ENCODE measurements at places on chromosomes 4 and X. TPM values are rescaled to one million over a fixed set of nuclear protein-coding genes. Genes with fewer than 3 reads are reported as not detected.
A peak's percentile ranks its signal among the peaks of the same experiment; 100 is the strongest.

CENPVL1 gene
- not detected for total RNA-seq

MAGEA4 gene
- total RNA-seq, result not detected

CNGA1 gene
- not detected for total RNA-seq

PLRG1 gene
- 79.9 TPM for total RNA-seq

CLDN2 gene
- not detected for total RNA-seq

JCHAIN gene
- 2.2 TPM for total RNA-seq

GAGE13 gene
- not detected for total RNA-seq

TCEAL6 gene
- not detected for total RNA-seq

AFAP1 gene
- total RNA-seq, result 101 TPM

SOWAHB gene
- under 0.01 TPM for total RNA-seq

BRCC3 gene
- total RNA-seq, result 10.1 TPM

MAGEA9 gene
- not detected for total RNA-seq

- DNase-seq, result no peak
Observed at GRCh38 chr4:14125375-14126129, 498.0 kb upstream of the BOD1L1 start.

GRCh38 chrX:151754047-151754429 lies 19.5 kb downstream of the CNGA2 start:
- peak; percentile 94 for DNase-seq

DNA sequence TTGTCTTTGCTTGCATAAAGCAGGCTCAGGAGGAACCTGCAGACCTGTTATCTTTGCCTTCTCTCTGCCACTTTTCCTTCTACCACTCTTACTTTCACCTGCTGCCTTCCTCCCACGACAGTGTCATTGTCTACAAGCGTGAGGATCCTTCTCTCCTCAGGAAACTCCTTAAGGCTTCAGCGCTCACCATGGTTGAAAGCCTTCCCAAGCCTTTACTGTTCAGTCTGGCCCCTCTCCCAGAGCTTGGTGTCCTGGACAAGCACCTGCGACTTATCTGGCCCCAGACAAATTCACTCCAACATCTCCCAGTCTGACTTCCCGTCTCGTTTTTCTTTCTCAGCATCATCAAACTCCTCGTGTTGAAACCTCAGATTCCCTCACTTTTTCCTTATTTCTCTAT lies 31.0 kb downstream of the CC2D2A start:
- no peak for DNase-seq

DNA sequence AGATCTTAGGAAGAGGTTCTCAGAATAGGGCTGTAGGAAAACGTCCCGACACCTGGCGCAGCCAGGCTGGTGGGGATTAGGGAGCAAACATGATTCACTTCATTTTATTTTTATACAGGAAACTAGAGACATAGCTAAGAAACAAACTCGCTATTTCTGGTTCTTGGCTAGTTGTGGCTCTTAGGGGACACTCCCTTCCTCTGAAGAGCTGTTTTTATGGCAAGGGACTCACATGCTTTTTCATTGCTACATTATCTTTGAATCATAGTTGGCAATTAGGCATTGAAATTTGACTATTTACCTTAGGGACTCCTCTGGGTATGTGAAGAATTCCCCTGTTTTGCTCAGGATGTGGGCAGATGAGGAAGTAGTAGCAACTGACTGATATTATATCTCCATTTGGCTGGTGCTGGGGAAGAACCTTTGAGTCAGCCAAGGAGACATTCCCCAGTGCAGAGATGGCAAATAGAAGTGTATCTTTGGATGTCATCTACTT lies 174.5 kb downstream of the SMIM20 start:
- DNase-seq, result no peak

GRCh38 chr4:106337916-106338315 lies 21.6 kb downstream of the AIMP1 start:
- DNase-seq, result no peak

GRCh38 chr4:108626056-108626455 lies 5.7 kb downstream of the RPL34 start:
- no peak for DNase-seq

GRCh38 chrX:20433388-20433775 lies 166.7 kb upstream of the RPS6KA3 start:
- DNase-seq, result no peak

GRCh38 chr4:165248102-165248501 lies 40.7 kb downstream of the KLHL2 start:
- no peak for DNase-seq

GRCh38 chrX:28177202-28177601 lies 196.0 kb upstream of the DCAF8L1 start:
- peak; percentile 3 for DNase-seq

DNA sequence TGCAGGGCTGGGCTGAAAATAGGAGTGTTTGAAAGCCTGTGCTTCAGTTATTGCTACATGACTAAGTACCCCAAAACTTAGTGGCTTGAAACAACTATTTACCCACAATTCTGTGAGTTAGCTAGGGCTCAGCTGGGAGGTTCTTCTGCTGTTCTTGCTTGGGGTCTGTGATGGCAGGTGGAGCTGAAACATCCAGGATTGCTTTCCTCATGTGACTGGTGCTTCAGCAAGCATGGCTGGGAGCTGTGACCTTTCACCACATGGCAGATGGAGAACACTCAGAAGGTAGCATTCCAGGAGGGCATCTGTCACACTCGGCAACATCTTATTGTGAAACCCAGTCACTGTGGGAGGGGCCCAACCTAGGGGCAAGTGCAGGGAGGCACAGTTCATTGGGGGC lies 57.0 kb upstream of the TBC1D14 start:
- DNase-seq, result no peak

DNA sequence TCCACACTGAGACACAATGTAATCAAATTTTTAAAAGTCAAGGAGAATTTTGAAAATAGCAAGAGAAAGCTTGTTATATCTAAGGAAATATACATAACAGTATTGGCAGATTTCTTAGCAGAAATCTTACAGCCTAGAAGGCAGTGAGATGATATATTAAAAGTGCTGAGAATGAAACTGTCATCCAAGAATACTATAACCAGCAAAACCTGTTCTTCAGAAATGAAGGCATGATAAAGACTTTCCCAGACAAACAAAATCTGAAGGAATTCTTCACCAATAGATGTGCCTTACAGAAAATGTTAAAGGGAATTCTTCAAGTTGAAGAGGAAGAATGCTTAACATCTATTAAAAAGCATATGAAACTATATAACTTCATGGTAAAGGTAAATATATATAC lies 73.6 kb downstream of the CPEB2 start:
- DNase-seq, result no peak

- no peak for DNase-seq
Observed at GRCh38 chr4:48787056-48787455, 7.0 kb upstream of the FRYL start.

DNA sequence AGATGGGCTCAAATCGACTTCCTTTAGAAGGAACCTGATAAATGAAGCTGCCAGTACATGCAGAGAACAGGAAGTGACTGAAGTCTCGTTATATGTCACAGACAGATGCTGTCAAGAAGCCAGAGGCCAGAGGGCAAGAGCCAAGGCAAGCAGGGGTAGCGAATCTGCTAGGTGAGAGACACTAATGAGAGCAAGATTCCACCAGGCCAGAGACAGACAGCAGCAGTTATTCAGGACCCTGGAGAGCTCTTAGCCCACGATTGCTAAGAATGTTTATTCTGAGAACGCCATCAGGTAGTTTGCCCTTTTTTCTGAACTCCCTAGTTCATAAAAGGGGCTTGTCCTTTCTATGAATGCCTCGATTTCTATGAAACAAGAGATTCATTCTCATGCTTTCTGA lies 73.7 kb downstream of the BEND2 start:
- DNase-seq, result no peak

GRCh38 chr4:183636923-183637322 lies 22.1 kb downstream of the RWDD4 start:
- peak; percentile 84 for DNase-seq

DNA sequence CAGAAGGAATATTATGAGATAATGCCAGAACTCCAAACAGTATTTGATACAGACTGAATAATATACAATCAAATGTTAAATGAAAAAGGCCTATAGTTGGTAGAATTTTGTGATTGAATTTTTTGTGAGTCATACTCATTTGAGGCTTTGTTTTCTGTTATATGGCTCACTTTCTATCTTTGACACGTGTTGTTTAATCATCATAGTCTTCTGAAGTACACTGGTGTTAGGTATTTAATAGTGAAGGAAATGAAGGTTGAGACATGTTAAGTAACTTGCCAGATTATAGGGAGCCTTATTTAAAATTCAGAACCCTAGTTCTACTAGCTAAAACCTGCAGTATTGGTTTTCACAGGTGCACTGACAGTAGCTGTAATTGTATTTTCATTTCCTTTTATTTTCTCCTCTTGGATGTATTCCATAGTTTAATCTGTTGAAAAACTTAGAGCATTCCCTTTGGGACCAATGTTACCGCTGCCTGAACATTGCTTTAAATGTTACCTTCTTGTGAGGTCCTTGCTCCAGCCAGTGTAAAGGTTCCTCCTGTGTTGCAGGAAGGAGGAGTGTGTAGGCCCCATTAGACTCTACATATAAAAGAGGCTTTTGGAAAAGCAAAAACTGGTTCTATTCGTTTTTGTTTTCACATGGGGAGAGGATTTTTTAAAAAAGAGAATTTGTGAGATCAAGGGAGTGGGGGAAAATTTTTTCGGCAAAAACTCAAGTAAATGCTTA lies 224.1 kb downstream of the ARHGAP10 start:
- DNase-seq, result no peak

GRCh38 chr4:166518776-166519175 lies 645.7 kb downstream of the TLL1 start:
- DNase-seq, result no peak

All from osteoblast (primary cell).